ENCODE measurements at places on chromosomes 5 and 9. TPM values are rescaled to one million over a fixed set of nuclear protein-coding genes. Genes with fewer than 3 reads are reported as not detected.
A peak's percentile ranks its signal among the peaks of the same experiment; 100 is the strongest.

DNA sequence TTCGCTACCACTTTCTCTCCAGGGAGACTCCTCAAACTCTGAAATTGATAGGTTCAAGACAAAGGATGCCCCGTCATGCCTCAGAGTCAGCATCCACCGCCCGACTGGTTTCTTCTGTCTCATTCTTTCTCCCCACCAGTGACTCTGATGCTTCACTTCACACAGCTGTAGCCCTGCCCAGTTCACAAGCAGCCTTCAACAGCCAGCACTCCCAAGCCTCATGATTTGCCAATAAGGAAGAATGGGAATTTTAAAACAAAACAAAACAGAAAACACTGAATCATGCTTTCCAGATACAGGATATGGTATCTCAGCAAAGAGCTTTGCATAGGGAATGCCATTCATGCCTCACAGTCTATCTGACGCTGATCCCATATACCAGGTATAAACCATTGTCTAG is 371.2 kb upstream of the RORB start:
- peaks cover 34% of the 10 kb centered on the region for H3K27me3 ChIP-seq
- H3K27ac ChIP-seq, result no peak overlapping the region
- H3K4me1 ChIP-seq, result peaks cover under 1% of the 10 kb centered on the region
- no peak for DNase-seq

DNA sequence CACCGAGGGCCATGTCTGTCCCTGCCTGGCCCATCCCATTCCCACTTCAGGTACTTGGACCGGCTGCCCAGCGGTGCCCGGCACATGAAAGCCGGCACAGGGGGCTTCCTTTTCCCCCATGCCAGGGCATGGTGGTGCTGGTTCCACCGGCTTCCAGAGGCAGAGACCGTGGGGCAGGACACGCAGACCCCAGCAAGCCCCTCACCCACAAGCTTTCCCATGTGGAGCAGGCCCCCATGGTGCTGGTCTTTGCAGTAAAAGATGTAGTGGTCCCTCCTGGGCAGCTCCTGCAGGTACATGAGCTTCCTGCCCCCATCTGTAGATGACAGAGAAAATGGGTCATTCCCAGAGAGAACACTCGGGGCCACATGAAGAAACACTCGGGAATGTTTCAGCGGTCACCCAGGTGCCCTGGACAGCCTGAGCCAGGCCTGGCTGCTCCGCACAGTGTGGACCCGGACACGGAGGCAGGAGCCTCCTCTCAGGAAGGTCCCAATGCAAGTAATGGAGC is 2.0 kb downstream of the OBP2B start:
- DNase-seq, result no peak
- peaks cover 5% of the 10 kb centered on the region for H3K4me1 ChIP-seq
- H3K4me3 ChIP-seq, result no peak overlapping the region
- H3K36me3 ChIP-seq, result no peaks in the 10 kb centered on the region
- H3K27ac ChIP-seq, result no peak overlapping the region

DNA sequence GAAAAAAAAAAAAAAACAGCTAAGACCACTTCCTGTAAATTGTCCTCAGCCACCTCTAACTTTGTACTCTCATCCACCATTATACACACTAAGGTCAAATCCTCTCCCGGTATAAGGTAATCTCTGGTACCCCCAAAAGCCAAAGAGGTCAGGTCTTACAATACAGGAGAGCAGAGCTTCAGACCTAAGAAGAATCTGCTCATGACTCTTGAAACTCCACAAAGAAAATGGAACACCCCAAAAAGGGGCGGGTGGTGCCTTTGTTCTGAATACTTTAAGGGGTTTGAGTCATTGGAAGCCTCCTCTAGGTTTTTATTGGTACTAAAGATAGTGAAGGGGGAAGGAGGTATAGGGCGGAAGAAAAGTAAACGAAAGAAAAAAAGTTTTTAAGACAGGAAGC is 69.8 kb downstream of the COL15A1 start:
- no peak for DNase-seq
- no peak overlapping the region for H3K27ac ChIP-seq
- no peaks in the 10 kb centered on the region for H3K4me1 ChIP-seq
- H3K27me3 ChIP-seq, result no peaks in the 10 kb centered on the region
- H3K36me3 ChIP-seq, result peaks cover 2% of the 10 kb centered on the region
- no peak overlapping the region for H3K4me3 ChIP-seq

DNA sequence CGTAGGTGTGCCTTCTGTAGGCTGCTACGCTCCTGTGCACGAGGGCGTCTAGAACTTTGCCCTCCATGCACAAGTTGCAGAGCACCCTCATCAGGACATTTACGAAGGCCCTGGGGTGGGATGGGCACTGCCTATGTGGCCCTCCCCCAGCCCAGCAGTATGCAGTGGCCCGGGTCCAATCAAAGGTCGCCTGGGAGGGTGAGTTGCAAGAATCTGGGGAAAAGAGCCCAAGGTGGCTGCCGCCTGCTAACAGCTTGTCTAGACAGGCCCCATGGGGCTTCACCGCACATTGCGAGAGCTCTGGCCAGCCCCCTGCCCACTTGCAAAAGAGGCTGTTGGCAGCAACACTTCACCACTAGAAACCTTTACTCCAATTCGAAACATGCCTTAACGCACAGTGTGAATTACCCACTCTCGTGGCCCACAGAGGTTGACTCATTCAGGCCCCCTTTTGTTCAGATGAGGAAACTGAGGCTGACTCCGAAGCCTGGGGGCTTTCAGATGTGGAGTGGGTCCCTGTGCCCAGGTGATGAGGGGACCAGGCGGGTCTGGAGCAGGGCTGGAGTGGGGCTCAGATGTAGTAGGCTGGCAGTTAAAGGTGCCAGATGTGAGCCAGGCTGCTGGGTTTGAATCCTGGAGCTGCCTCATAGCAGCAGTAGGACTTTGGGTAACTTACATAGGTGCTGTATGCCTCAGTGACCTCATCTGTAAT is 31.8 kb upstream of the IL17B start:
- peaks cover 8% of the 10 kb centered on the region for H3K27me3 ChIP-seq
- no peak overlapping the region for H3K4me3 ChIP-seq
- no peaks in the 10 kb centered on the region for H3K36me3 ChIP-seq
- no peak for DNase-seq
- H3K4me1 ChIP-seq, result no peaks in the 10 kb centered on the region

PGM5 gene
- 3.9 TPM for total RNA-seq

- peaks cover 45% of the 10 kb centered on the region for H3K27me3 ChIP-seq
- H3K4me1 ChIP-seq, result peaks cover under 1% of the 10 kb centered on the region
- H3K27ac ChIP-seq, result no peak overlapping the region
- no peak overlapping the region for H3K4me3 ChIP-seq
- DNase-seq, result no peak
- no peaks in the 10 kb centered on the region for H3K36me3 ChIP-seq
Observed at GRCh38 chr5:2227433-2227832, 344.7 kb upstream of the IRX4 start.

- no peak overlapping the region for H3K27ac ChIP-seq
- H3K4me1 ChIP-seq, result peaks cover 5% of the 10 kb centered on the region
- H3K36me3 ChIP-seq, result no peaks in the 10 kb centered on the region
- H3K4me3 ChIP-seq, result no peak overlapping the region
- no peak for DNase-seq
- no peaks in the 10 kb centered on the region for H3K27me3 ChIP-seq
Observed at GRCh38 chr5:106940986-106941385, 729.8 kb downstream of the EFNA5 start.

GIN1 gene
- 10.3 TPM for total RNA-seq

GRCh38 chr9:133658442-133659431 is 22.6 kb downstream of the DBH start:
- no peak overlapping the region for H3K27ac ChIP-seq
- H3K27me3 ChIP-seq, result peaks cover 47% of the 10 kb centered on the region
- H3K36me3 ChIP-seq, result no peaks in the 10 kb centered on the region
- no peak for DNase-seq
- H3K4me3 ChIP-seq, result peak overlapping the region; percentile 11
- peaks cover 4% of the 10 kb centered on the region for H3K4me1 ChIP-seq

GRCh38 chr9:84136119-84136868 is 155.7 kb downstream of the RMI1 start:
- no peak overlapping the region for H3K4me3 ChIP-seq
- peaks cover 45% of the 10 kb centered on the region for H3K27me3 ChIP-seq
- H3K36me3 ChIP-seq, result no peaks in the 10 kb centered on the region

DNA sequence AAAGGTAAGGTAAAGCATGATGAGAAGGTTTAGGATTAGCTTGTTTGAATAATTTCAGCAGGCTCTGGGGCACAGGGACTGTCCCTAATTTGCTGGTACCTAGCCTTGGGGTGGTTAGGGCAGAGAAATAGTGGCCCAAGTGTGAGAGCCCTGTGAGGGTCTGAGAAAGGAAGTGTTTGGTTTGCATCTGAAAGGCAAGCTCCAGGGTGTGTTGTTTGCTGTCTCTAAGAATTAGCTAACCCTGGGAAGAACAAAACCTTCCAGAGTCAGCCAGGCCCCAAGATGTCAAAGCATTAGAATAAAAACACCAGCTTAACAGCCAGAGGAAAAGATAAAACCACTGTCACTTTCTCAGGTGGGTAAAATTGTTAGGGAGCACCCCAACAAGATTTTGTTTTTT is 31.0 kb downstream of the TMEM252 start:
- no peak overlapping the region for H3K27ac ChIP-seq
- peaks cover 2% of the 10 kb centered on the region for H3K4me1 ChIP-seq
- no peaks in the 10 kb centered on the region for H3K36me3 ChIP-seq
- DNase-seq, result no peak
- no peaks in the 10 kb centered on the region for H3K27me3 ChIP-seq

- no peaks in the 10 kb centered on the region for H3K36me3 ChIP-seq
- no peak for DNase-seq
- H3K4me3 ChIP-seq, result no peak overlapping the region
- peak overlapping the region; percentile 10 for H3K27ac ChIP-seq
- no peaks in the 10 kb centered on the region for H3K27me3 ChIP-seq
- H3K4me1 ChIP-seq, result peaks cover 11% of the 10 kb centered on the region
Observed at GRCh38 chr9:85224301-85224700, 517.5 kb downstream of the AGTPBP1 start.

GRCh38 chr9:16329671-16330113 is 540.8 kb downstream of the BNC2 start:
- no peak for DNase-seq
- no peak overlapping the region for H3K4me3 ChIP-seq
- no peak overlapping the region for H3K27ac ChIP-seq
- H3K36me3 ChIP-seq, result no peaks in the 10 kb centered on the region
- H3K4me1 ChIP-seq, result no peaks in the 10 kb centered on the region

GRCh38 chr9:89941875-89942274 is 337.1 kb downstream of the GADD45G start:
- no peak overlapping the region for H3K4me3 ChIP-seq
- no peak for DNase-seq
- no peaks in the 10 kb centered on the region for H3K36me3 ChIP-seq
- H3K27ac ChIP-seq, result no peak overlapping the region
- H3K4me1 ChIP-seq, result peaks cover 5% of the 10 kb centered on the region
- H3K27me3 ChIP-seq, result peaks cover 49% of the 10 kb centered on the region
